Endothelial cell (in vitro differentiated cells): ENCODE measurements at places on chromosomes 13 and 19. TPM values are rescaled to one million over a fixed set of nuclear protein-coding genes. Genes with fewer than 3 reads are reported as not detected.

- no peaks in the 10 kb centered on the region for H3K27me3 ChIP-seq
- no peak overlapping the region for H3K27ac ChIP-seq
- H3K4me1 ChIP-seq: no peaks in the 10 kb centered on the region
- DNase-seq: no peak
- H3K4me3 ChIP-seq: no peak overlapping the region
Measured at GRCh38 chr13:34037636-34038540, 219.9 kb downstream of the RFC3 start.

- H3K27me3 ChIP-seq: peaks cover 8% of the 10 kb centered on the region
- no peak for DNase-seq
Measured at GRCh38 chr19:8577741-8578140, 499 bp upstream of the MYO1F start.

- DNase-seq: no peak
- H3K27me3 ChIP-seq: no peaks in the 10 kb centered on the region
- H3K27ac ChIP-seq: no peak overlapping the region
- H3K4me1 ChIP-seq: peaks cover 5% of the 10 kb centered on the region
- no peaks in the 10 kb centered on the region for H3K36me3 ChIP-seq
- no peak overlapping the region for H3K4me3 ChIP-seq
Measured at GRCh38 chr13:52810526-52810925, 37.9 kb downstream of the PCDH8 start.

DNA sequence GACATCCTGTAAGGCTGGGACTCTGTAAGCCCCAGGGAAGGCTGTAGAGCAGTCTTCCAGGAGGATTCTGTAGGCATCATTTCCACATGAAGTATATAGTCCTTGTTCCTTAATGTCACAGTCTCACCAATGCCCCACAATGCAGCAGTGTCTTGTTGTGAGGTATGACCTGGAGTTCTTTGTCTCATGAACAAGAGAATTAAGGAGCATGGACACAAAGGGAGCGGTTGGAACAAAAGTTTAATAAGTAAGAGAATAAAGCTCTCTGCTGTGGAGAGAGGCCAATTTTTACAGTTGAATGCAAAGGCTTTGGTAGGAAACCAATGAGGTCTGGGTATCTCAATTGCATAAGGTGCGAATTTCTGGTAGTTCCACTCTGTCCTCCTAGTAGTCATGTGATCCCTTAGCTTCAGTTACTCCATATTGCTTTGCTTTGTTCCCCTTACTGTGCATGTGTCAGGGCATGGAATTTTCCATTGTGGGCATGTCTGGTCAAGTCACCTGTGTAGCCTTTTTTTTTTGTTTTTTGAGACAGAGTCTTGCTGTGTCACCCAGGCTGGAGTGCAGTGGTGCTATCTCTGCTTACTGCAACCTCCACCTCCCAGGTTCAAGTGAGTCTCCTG, 124.3 kb upstream of the TMTC4 start:
- H3K36me3 ChIP-seq: peaks cover 3% of the 10 kb centered on the region
- no peak overlapping the region for H3K4me3 ChIP-seq
- no peak for DNase-seq
- H3K4me1 ChIP-seq: no peaks in the 10 kb centered on the region

The SHD gene
- 0.90 TPM for total RNA-seq

DNA sequence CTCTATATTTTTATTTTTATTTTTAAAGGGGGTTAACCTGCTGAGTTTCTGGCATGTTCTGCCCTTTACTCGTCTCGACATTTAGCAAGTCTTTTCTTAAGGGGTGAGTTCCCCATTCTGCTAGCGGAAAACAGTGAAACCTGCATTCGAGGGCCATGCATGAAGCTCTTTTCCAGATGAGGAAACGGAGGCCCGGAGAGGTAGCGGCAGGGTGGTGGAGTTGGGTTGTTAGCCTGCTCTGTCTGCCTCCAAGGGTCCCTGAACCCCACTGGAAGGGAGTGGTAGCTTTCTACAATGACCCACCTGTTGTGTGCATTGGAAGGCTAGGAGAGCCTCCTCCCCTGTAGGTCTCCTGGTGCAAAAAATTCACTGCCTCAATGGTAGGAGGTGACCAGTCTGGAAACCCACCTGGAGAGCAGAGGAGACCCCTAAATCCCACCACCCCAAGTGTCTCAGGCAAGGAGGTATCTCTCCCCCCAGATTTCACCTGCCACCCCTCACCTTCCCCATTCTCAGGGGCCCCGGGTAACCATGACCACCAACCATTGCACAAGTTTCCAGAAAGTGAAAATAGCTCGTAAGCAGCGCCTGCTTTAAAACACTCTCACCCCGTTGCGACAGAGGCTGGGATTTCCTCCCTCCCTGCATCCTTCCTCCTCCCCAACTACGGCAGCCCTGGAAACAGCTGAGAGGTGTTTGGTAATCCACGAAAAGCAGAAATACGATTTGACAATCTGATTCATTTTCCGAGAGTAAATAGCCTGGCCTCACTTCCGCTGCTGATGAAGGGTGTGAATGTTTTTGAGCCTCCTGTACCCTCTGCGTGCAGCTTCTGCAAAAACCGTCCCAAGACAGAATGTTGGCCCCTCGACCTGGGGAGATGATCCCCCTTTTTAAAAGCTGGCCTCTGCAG, 3.5 kb downstream of the KLF2 start:
- peaks cover 51% of the 10 kb centered on the region for H3K27me3 ChIP-seq
- H3K4me3 ChIP-seq: peak overlapping the region; percentile 72
- peaks cover 21% of the 10 kb centered on the region for H3K4me1 ChIP-seq
- H3K27ac ChIP-seq: peak overlapping the region; percentile 61
- H3K36me3 ChIP-seq: peaks cover 37% of the 10 kb centered on the region

GRCh38 chr13:111966933-111967332, 100.0 kb upstream of the SOX1 start:
- peaks cover 2% of the 10 kb centered on the region for H3K27me3 ChIP-seq
- no peak overlapping the region for H3K27ac ChIP-seq
- no peak for DNase-seq
- H3K4me3 ChIP-seq: no peak overlapping the region

DNA sequence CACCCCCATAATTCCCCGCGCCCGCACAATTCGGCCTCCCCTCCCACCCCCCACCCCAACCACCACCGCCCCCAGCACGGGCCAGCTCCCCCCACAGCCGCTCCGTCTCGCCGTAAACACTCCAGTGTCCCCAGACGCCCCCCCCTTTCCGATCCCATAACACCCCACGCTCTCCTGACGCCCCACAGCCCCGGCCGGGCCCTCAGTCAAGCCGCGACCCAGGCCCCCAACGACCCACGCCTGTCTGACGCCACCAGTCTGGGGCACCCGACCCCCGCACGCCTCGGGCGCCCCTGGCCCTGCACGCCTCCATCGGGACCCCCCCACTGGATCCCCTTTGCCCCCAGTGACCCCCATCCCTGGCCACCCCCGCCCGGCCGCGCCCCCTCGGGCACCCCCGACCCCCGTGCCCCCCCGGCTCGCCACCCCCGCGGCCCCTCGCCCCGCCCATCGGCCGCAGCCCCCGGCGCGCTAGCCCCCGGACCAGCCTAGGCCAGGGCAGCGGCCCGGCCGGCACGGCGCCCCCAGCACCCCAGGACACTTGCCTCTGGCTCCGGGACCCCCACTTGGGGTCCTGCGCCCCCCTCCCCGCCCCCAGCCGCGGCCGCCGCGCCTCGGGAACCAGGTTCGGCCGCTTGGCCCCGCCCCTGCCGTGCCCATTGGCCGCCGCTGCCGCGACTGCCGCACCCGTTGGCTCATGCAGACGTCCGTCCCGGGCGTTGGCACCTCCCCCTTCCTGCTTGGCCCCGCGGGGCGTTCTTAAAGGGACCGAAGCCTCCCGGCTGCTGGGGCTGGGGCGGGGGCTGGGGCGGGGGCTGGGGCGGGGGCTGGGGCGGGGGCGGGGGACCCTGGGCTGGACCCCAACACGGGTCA, at the start of gene FKBP8:
TSS of gene FKBP8 (minus strand) at position 633 of the 873 bp plus-strand sequence. CDS start 1,603 bp downstream, outside the sequence.
- H3K4me1 ChIP-seq: peaks cover 8% of the 10 kb centered on the region
- peak; percentile 94 for DNase-seq
- H3K27me3 ChIP-seq: peaks cover 8% of the 10 kb centered on the region
- peaks cover 8% of the 10 kb centered on the region for H3K36me3 ChIP-seq

DNA sequence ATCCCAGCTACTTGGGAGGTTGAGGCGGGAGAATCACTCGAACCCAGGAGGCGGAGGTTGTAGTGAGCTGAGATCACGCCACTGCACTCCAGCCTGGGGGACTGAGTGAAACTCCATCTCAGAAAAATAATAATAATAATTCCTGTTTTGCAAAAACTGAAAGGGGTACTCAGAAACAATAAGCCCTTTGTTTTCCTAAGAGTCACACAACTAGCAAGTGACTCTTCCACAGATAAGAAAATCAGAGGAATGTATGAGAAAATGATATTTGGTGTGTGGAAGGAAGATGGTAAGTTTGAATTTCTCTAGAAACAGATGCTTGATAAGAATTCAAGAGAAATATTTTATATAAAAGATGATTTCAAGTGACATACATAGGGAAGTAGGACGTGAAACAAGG, 35.1 kb downstream of the SYDE1 start:
- peaks cover 5% of the 10 kb centered on the region for H3K36me3 ChIP-seq
- H3K27ac ChIP-seq: no peak overlapping the region
- H3K4me3 ChIP-seq: no peak overlapping the region
- H3K27me3 ChIP-seq: peaks cover 4% of the 10 kb centered on the region
- DNase-seq: no peak

GRCh38 chr19:3586707-3587346, 1.5 kb downstream of the GIPC3 start:
- H3K4me1 ChIP-seq: no peaks in the 10 kb centered on the region
- peaks cover 1% of the 10 kb centered on the region for H3K27me3 ChIP-seq
- H3K27ac ChIP-seq: no peak overlapping the region
- H3K36me3 ChIP-seq: peaks cover 9% of the 10 kb centered on the region

The ZNF723 gene
- not detected for total RNA-seq

GRCh38 chr19:11142528-11143171, 12.9 kb downstream of the SPC24 start:
- peaks cover 9% of the 10 kb centered on the region for H3K36me3 ChIP-seq
- H3K4me3 ChIP-seq: no peak overlapping the region
- H3K27me3 ChIP-seq: peaks cover 12% of the 10 kb centered on the region
- peak overlapping the region; percentile 93 for H3K27ac ChIP-seq
- peaks cover 27% of the 10 kb centered on the region for H3K4me1 ChIP-seq
- peak; percentile 71 for DNase-seq

- H3K27ac ChIP-seq: peak overlapping the region; percentile 68
- peak overlapping the region; percentile 73 for H3K4me3 ChIP-seq
Measured at GRCh38 chr13:112893570-112894422, 75.2 kb upstream of the MCF2L start.

DNA sequence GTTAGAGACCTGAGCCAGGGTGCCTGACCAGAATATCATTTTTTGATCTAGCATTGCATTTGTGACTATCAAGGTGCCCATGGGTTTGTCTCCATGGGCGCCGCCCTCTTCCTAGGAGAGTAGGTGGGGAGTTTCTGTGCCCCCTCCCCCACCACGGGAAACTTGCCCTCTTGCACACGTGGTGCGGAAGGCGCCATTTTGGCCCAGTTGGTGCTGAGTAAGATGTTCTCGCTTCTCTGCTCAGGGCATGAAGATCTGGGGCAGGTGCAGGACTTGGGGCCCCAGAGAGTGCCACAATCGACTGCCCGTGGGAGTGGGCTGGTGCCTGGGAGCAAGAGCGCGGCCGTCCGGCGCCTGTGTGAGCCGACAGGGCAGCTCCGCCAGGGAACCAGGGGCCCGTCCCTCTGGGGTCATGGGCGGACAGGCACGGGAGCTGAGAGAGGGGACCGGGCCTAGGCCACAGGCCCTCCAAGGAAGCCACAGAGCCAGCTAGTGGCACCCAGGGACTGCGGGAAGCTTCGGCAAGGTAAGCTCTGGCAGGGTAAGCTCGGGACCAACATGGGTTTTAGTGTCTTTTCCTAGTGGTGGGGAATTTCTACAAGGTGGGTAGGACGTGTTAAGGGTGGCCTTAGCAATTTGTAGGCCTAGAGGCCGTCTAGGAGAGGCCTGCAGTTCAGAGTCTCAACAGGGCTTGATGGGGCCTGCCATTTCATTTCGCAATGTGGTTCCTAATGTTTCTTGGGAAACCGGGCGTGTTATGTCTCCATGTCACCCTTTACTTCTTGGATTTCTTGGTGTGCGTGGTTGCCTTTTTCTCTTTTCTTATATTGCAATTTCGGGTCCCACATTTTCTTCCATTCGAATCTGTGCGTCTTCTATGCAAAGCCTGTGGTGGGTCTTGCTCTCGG, 14.5 kb downstream of the SACS start:
- H3K27me3 ChIP-seq: no peaks in the 10 kb centered on the region
- no peak overlapping the region for H3K4me3 ChIP-seq
- no peak overlapping the region for H3K27ac ChIP-seq
- DNase-seq: no peak
- peaks cover 2% of the 10 kb centered on the region for H3K4me1 ChIP-seq
- H3K36me3 ChIP-seq: no peaks in the 10 kb centered on the region

The LILRB3 gene
- total RNA-seq: not detected

The CYP4F2 gene
- not detected for total RNA-seq

The CDX2 gene
- total RNA-seq: 0.33 TPM

DNA sequence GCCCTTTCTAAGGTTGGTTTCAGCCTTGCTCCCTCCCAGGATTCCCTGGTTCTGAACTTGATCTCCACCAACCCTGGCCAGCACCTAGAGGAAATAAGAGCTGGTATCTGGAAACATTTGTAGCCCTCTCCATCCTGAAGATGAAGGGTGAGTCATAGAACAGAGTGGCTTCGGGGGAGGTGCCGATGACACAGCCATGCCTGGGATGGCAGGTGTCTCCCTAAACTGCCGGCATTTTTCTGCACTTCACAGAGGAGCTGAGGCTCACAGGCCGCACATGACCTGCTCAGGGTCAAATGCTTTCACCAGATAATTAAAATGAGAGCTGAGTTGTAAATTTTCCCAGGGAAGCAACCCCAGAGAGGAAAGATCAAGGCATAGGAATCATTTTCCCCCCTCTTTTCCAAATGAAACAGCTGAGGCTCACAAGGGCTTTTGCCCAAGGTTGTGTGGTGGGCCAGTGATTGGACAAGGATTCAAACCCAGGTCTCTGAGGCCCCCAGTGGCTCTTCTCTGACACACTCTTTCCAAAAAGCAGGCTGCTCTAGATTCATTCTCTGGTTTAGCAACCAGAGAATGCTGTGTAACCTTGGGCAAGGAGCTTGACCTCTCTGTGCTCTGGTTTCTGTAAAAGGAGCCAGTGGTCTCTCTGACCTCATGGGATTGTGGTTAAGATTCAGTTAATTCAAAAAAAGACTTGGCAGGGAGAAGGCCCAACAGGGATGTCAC, 1.2 kb upstream of the SLC25A42 start:
- peaks cover 4% of the 10 kb centered on the region for H3K36me3 ChIP-seq
- H3K4me1 ChIP-seq: peaks cover 18% of the 10 kb centered on the region
- peak overlapping the region; percentile 89 for H3K4me3 ChIP-seq
- DNase-seq: no peak
- H3K27ac ChIP-seq: no peak overlapping the region
- peaks cover 10% of the 10 kb centered on the region for H3K27me3 ChIP-seq

DNA sequence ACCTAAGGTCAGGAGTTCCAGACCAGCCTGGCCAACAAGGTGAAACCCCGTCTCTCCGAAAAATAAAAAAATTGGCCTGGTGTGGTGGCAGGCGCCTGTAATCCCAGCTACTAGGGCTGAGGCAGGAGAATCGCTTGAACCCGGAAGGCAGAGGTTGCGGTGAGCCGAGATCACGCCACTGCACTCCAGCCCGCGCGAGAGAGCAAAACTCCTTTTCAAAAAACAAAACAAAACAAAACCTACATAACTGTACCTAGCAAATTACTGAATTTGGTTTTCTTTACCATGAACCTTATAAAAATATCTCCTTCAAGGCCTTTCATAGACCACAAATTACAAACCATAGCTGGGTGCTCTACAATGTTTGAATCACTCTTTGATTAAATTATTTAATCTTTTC, 760 bp downstream of the ZNF91 start:
- peak; percentile 42 for DNase-seq
- H3K27ac ChIP-seq: peak overlapping the region; percentile 99
- peaks cover 16% of the 10 kb centered on the region for H3K36me3 ChIP-seq
- peaks cover 3% of the 10 kb centered on the region for H3K4me1 ChIP-seq
- peaks cover 6% of the 10 kb centered on the region for H3K27me3 ChIP-seq
